ENCODE measurements at places on chromosomes 7 and 10.

DNA sequence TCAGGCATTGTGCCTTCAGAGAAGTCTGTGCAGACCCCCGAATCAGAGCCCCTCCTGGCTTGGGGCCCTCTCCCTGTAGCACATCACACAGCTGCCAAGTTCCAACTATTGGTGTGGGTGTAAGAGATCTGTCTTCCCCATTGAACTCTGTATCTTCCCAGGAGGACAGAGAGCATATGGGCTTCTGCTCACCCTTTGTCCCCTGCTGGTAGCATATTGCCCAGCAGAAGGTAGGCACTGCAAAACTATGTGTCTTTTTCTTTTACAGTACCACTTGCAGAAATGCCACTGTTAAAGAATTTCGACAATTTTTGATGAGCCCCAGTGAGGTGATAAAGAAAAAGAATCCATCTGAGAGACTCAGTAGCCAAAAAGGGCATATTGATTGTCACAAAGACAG lies 59.6 kb downstream of the NPY start:
- no peak for DNase-seq

GRCh38 chr10:132245056-132245455 lies 58.3 kb downstream of the DPYSL4 start:
- no peak for DNase-seq

- DNase-seq: no peak
Measured at GRCh38 chr10:68871105-68871711, 29.9 kb upstream of the DDX50 start.

DNA sequence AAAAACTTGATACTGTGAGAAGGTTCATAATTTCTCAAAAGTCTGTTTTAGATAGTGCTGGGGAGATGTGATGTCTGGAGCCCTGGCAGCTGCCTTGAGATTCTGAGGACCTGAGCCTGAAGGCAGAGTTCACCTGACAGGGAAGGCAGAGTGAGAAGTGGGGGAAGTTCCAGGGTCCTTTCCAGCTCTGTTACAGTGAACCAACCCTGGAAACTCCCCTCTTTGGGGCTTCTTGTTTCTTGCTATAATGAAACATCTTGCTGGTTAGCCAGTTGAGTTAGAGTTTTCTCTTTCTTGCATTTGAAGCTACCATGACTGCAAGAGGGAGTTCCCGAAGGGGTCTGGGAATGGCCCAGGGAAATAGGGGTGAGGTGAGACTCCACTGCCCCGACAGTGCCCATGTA lies 158.9 kb upstream of the TNRC18 start:
- no peak for DNase-seq

DNA sequence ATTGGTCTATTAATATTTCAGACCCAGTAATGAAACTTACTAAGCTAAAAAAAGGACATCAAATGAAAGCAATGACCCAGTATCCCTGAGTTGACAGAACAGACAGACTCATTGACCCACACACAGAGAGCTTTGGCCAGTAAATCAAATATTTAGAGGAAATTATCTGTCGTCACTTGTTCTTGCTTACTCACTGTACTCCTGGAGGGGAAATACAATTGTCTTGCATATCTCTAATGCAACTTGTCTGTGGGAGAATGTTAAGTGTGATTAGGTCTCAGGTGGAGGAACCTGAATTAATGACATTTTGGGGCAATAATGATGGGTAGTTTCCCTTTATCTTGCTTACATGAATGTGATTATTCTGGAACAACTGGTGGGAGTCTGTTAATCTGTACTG lies 80.4 kb downstream of the CUBN start:
- no peak for DNase-seq

- peak; percentile 16 for DNase-seq
Measured at GRCh38 chr10:131310142-131310541, 1.4 kb downstream of the TCERG1L start.

GRCh38 chr10:7445474-7446185 lies 34.8 kb upstream of the SFMBT2 start:
- DNase-seq: no peak

DNA sequence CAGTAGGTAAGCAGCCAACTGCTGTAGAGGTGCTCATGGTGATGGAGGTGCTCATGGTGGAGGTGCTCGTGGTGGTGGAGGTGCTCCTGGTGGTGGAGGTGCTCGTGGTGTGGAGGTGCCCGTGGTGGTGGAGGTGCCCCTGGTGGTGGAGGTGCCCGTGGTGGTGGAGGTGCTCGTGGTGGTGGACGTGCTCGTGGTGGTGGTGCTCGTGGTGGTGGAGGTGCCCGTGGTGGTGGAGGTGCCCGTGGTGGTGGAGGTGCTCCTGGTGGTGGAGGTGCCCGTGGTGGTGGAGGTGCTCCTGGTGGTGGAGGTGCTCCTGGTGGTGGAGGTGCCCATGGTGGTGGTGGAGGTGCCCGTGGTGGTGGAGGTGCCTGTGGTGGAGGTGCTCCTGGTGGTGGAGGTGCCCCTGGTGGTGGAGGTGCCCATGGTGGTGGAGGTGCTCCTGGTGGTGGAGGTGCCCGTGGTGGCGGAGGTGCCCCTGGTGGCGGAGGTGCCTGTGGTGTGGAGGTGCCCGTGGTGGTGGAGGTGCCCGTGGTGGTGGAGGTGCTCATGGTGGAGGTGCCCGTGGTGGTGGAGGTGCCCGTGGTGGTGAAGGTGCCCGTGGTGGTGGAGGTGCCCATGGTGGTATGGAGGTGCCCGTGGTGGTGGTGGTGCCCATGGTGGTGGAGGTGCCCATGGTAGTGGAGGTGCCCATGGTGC lies 517.3 kb downstream of the PTPRN2 start:
- no peak for DNase-seq

DNA sequence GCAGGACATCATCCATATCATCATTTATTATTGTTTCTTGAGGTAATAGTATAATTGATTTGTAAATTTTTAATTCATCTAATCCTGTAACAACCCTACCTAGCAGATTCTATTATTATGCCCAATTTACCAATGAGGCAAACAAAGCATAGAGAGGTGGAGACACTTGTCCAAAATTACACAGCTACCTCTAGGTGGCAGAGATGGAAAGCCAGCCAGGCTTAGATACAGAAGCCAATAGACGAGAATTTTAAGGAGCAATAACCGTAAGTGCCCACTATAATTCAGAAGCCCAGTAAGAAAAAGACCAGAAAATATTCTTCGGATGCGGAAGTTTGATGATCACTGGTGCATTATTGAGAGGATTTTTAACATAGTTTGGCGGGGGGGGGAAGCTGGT lies 54.0 kb downstream of the ANK3 start:
- DNase-seq: no peak

DNA sequence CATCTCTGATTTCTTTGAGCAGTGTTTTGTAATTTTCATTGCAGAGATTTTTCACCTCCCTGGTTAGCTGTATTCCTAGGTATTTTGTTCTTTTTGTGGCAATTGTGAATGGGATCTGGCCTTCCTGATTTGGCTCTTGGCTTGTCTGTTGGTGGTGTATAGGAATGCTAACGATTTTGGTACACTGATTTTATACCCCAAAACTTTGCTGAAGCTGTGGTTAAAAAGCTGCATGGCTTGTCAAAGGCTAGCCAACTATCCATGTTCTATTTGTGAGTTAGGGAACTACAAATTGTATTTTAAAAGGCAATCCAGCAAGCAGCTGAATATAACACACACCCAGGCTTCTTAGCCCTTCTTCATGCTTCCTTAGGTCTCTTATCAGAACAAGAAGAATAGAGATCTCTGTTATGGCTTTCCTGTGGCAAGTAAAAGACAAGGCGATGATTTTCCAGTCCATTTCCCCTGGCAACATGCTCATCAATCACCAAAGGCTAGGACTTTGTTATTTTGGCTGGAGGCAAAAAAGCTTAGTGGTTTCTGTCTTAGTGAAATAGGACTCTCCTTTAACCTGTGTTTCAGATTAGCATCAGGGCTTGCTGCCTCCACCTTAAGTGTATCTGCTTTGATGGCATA lies 77.5 kb downstream of the CDK6 start:
- no peak for DNase-seq

DNA sequence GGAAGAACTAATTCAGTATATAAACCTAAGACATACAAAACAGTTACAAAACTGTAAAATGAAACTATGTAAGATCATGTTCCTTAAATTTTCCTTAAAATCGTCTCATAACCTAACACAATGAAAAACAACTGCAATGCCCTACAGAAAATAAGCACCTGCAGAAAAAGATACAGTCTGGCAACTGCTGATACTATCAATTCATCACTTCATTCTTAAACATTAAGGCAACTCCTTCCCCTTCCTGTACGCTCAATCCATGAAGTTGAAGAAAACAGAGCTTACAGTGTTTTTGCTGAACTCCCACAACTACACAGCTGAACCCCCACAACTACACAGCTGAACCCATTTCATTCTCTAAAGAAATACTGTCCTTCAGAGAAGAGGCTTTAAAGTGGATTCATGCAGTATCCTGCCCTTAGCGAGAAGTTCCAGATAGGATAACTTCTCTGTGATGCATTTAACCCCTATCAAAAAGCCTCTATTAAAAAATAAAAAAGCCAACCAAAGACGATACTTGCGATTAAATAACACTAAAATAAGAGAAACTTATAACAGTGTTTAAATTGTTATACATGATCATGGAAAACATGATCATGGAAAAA lies 50.0 kb downstream of the JMJD1C start:
- DNase-seq: no peak

DNA sequence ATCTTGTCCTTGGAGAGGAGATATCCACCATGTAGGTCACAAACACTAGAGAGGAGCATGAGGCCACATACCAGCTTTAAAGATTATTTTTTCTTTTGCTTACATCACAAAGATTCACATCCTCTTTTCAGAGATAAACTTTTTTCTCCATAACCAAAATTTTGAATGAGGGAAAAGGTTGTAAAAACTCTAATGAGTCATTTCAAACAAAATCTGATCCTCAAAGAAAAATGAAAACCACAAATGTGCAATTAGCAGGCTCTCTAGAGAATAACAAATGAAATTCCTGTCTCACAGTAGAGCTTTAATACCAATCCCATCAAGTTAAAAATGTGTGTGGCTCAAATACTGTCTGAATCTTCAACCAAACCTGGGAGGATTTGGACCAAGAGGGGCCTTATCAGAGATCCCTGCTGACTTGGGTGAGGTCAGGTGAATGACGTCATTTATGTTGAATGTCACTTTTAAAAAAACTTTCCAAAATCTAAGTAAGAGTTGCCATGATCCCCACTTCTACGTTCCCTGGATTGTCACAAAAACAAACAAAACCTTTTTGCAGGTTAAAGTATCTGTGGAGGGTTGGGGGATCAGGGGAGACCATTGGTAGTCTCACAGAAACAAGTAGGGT lies 261.5 kb upstream of the NPSR1 start:
- no peak for DNase-seq

GRCh38 chr7:97623333-97623732 lies 108.6 kb upstream of the TAC1 start:
- DNase-seq: no peak

DNA sequence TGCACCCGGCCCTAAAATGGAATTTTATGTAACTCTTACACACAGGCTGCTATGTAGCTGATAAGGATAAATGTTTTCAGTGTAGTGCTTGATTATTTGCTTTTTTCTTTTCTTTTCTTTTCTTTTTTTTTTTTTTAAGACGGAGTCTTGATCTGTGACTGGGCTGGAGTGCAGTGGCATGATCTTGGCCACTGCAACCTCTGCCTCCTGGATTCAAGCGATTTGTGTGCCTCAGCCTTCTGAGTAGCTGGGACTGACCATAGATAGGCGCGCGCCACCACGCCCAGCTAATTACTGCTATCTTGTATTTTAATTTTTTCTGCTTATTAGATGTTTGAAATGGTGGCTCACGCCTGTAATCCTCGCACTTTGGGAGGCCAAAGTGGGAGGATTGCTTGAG lies 3.4 kb downstream of the RABGEF1 start:
- DNase-seq: no peak

DNA sequence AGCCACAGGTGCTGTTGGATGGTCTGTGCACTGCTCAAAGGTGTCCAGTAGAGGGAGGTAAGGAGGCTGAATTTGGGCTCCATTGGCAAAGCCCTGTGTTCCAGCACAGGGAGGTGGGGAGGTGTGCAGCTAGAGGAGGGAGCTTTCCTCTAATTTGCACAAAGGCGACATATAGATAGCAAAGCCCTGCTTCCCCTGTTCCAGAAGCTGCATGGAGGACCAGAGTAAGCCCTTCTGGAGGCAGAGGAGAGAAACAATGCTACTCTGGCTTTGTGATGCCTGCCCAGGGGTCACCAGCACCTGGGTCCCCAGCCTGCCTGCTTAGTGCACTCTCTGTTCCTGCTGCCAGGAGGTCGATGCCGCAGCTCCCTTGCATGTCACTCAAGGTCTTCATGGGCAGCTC lies 3.4 kb upstream of the ARHGAP22 start:
- DNase-seq: no peak

GRCh38 chr7:15228831-15229230 lies 326.3 kb upstream of the DGKB start:
- DNase-seq: no peak

DNA sequence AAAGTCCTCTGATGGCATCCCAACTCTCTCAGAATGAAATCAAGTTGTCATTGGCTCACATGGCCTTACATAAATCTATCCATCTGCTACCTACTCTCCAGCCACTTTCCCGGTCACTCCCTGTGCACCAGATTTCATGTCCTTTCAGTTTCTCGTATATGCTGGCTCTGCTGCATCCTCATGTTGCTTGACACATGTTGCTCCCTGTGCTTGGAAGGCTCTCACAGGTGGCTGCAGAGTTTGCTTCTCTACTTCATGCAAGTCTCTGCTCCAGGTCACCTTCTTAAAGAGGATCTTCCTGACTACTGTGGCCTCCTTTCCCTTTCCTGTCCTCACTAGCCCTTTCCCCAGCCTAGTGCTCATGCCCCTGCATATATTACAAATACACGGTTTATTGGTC lies 48.3 kb downstream of the MRPL32 start:
- DNase-seq: no peak

DNA sequence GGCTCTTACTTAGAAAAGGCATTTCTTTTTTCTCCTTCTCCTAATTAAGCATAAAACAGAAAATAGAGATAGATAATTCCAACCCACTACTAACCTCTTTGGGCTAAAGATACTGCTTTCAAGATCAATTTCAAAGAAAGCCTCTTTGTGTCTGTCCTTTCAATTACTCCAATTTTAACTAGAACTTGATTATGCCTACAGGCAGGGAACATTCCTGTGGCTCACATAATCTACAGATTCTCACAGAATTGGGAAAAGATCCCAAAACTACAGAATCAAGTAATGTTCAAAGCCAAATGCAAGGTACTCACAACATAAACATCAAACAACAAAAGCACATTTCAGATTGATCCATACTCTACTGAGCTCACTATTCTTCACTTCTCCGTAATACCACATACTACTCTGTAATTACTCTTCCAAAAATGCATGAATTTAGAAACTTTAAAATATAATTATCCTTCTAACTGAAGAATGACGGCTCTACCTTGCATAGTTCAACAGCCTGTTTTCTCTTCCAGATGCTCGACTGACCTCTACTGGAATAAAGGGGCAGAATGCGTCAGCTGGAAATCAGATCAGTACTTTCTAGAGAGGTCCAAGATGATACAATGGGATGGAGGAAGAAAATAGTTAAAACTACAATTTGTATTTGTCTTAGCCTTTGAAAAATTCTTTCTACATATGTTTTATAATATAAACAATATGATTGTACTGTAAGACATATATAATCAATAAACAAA lies 3.9 kb downstream of the MTERF1 start:
- no peak for DNase-seq

All from NCI-H2029 treated with DMSO at 0.1 percent for 48 hours (cell line).